ENCODE measurements at places on chromosomes 3 and 15. TPM values are rescaled to one million over a fixed set of nuclear protein-coding genes. Genes with fewer than 3 reads are reported as not detected.
A peak's percentile ranks its signal among the peaks of the same experiment; 100 is the strongest.

DNA sequence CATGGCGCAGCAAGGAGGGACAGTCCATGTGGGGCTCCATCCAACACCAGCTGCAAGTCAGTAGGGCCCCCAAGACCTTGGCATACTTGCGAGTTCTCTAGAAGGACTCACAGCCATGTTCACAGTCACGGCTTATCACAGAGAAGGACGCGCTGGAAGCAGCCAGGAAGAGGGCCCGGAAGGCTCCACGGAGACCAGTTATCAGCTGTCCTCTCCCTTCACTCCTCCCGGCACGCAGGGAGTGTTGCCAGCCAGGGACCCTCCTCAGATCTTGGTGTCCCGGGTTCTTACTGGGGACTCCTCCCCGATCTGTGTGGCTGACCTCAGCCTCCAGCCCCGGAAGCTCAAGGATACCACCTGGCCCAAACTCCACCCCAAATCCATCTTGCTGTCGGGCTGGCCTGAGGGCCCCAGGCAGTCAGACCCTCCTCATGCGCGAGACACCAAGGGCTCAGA is 68.0 kb downstream of the SLTM start:
- DNase-seq: no peak

GRCh38 chr3:72180405-72180804 is 395.5 kb upstream of the PROK2 start:
- no peak for DNase-seq

GRCh38 chr15:58222679-58223078 is 84.5 kb downstream of the AQP9 start:
- DNase-seq: peak; percentile 34

The GOLGA6D gene
- not detected for total RNA-seq
